ENCODE measurements at places on chromosomes 5 and 9.

DNA sequence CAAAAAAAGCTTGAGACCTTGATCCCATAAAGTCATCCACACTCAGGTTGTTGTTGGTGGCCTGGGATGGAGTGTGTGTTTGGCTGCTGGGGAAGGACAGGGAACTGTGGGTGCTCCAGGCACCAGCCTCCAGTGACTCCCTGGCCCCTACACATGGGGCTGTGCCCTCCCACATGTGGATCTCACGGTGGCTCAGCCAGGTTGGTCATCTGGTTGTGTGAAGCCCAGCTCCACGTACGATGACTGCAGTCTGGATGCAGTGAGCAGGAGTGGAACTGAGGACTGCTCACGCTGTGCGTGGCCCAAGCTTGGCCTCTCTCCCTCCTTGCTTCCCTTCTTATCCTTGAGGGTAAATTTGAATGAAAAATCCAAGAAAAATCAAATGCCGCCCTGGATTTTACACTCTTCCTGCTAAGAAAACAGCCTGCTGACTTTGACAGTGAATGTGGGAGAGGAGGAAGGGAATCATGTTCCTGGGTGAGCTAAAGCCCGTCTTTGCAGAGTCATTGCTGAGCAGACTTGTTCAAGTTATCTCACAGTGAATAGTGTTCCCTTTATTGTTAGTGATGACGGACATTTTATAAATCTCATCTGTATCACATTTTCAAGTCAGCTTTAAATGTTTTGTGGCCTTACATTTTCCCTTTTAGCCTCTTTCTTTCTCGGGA is 65.1 kb upstream of the CACNA1B start:
- no peak for DNase-seq

GRCh38 chr9:100474082-100474923 is 1.4 kb downstream of the TMEFF1 start:
- no peak for DNase-seq

- no peak for DNase-seq
These were observed 154.9 kb downstream of the ZNF608 start for GRCh38 chr5:124591583-124591982.

DNA sequence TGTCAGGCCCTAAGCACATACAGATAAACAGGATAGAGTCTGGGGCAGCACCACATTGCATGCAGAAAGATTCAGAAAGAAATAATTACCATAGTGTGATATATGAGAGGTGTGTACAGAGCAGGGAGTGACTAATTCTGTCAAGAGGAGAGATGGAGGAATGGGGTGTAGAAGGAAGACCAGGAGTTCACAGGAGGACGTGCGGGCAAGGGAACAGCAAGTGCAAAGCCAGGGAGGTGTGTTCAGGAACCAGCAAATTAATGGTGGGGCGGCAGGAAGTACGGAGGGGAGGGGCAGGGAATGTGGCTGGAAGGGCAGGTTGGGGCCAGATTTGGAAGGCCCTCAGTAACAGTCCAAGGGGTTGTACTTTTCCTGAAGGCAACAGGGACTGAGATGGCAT is 17.4 kb downstream of the EGR1 start:
- no peak for DNase-seq

DNA sequence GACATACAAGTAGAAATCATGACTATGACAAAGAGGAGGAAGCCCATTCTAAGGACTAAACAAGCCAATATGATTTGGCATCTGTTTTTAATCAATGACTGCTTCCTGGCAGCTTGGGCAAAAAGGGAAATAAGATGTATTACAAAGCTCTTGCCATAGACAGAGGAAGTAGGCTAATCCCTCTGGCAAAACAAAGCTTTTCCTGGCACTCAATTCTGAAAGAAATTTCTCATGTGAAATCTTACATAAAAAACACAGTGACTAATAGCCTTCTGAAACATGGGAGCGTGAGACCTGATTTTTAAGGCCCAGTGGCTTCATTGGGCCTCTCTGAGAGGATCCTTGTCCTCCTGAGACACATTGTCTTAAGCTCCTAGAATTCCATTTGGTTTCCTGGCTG is 93.6 kb downstream of the COL23A1 start:
- DNase-seq = peak; percentile 53

DNA sequence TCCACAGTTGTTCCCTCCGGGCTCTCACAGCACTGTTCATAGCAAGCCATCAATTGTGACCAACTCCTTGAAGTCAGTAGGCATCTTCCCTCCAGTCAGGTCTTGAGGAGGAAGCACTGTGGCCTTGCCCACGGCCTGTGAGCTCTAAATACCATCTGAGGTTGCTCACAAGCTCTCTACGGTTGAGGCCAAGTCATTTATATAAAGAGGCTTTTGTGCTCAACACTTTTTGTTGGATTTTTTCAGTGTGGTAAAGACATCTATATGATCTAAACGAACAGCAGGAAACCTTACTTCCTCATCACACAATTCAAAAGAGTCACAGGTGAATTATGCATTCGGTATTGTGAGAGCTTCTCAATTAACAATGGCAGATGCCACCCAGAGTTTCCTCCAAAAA is 97.3 kb downstream of the ZNF462 start:
- DNase-seq = no peak

DNA sequence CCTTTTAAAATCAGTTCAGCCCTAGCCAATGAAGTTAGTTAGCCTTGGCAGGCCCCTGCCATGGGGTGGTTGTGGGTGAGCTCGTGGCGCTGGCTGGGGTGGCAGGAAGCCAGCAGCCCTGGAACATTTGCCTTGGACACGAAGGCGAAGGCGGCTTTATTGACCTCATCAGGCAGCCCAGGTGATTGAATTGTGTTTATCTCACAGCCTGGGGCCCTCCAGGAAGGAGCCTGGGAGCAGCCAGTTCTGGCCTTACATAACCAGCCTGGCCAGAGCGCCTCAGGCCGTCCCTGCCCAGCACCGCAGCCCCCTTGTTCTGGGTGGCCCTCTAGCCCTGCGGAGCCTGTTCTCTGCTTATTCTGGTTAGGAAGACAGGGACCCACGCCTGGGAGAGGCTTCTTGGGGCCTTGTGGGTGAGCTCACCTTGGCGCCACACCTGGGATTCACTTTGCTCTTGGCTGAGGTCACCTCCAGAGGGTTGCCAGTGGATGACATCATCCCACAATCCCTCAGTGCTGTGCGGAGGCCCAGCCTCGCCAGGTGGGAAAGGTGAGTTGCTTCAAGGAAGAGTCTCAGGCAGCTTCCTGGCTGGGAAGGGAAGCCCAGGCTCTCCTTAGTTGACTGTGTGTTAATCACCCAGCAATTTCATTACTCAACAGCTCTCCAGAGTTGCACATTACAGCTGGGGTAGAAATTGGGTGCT is 54.4 kb upstream of the RPL26L1 start:
- no peak for DNase-seq

DNA sequence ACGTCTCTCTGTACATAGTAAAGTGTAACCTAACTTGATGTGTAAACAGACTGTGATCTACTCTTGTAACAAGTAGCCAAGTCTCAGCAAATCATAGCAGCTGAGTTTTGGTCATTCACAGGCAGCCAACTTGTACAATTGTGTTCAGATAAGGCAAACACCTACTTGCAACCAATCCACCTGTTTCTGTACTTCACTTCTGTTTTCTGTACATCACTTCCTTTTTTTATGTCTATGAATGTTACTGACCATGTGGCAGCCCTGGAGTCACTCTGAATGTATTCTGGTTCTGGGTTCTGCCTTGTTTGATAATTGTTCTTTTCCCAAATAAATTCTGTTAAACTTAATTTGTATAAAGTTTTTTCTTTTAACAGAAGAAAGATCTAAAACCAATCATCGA is 26.0 kb downstream of the RLN2 start:
- DNase-seq = no peak

DNA sequence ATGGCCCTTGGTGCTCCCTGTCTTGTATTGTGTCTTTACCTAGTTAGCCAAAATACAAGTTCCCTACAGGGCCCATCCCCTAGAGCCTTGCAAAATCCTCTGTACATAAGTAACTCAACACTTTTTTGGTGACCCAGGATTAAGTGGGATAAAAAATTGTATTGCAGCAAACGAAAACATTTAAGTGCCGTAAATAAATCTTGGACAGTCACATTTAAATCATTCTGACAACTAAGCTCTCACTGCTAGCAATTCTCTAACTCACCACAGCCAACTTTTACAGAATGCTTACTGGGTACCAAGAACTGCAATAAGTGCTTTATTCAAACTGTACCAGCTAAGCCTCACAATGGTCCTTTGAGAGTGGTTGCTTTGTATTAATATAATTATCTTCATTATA is 56.6 kb downstream of the GNAQ start:
- DNase-seq = no peak

DNA sequence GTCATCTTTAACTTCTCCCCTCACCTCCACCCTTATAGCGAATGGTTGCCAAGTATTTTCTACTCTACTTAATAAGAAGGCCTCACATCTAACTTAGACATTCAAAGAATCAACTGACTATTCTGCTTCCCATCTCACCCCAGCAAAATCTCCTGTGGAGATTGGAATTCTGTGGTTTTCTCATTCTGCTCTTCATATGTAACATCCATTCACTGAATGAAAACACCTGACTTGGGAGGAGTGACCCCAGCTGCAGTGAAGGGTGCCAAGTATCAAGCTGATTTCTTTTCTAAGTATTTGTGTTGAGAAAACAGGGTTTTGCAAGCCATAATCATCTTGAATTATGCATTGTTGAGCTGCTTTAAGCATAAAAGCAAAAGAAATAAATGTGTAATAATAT is 42.5 kb upstream of the TAF1L start:
- no peak for DNase-seq

DNA sequence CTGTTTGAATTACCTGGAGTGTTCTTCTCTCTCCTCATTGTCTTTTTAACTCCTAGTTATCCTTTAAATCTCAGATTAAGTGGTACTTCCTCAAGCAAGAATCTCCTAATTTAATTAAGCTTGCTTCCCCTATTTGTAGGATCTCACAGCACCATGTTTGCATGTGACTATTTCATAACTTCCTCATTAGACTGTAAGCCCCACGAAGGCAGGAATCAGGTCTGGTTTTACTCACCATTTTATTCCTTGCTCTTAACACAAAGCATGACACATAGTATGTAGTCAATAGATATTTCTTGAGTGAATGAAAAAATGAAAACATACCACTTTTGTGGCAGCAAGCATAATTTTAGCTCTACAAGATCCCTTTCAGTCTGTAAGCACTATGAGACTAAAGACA is 1.3 kb upstream of the ERMP1 start:
- no peak for DNase-seq

- no peak for DNase-seq
These were observed at the start of gene FAM81B for GRCh38 chr5:95390812-95391492. TSS of gene FAM81B (plus strand) at chr5:95391366. CDS start at chr5:95391390, 24 bp downstream.

- no peak for DNase-seq
These were observed 133.8 kb downstream of the SPOCK1 start for GRCh38 chr5:137365126-137365865.
